ENCODE measurements at places on chromosomes 2 and 18.

DNA sequence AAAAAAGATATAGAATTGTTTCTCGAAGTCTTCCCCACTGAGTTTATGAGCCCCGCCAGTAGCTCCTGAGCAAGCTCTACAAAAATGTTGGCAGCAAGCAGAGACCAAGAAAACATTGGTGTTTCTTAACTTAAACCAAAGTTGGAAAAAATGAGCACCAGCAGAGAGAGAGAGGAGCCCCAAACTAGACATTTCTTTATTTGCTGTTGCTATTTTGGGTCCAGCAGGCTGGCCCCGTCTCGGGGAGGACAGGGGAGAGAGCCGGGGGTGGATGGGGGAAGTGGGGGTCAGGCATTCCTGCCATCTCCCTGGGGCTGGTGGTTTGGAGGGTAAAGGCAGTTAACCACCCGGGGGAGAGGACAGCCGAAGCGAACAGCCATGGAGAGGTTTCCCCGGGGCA, 113.0 kb downstream of the DYSF start:
- peak; percentile 68 for DNase-seq

GRCh38 chr2:228048838-228049490, 132.5 kb downstream of the SPHKAP start:
- peak; percentile 8 for DNase-seq

GRCh38 chr18:2188258-2188657, 383.0 kb downstream of the METTL4 start:
- DNase-seq: no peak

- DNase-seq: no peak
Measured at GRCh38 chr2:19874726-19875125, 27.1 kb downstream of the TTC32 start.

GRCh38 chr18:46148810-46149209, 44.6 kb downstream of the HAUS1 start:
- peak; percentile 11 for DNase-seq

- no peak for DNase-seq
Measured at GRCh38 chr2:227430639-227431038, 41.3 kb upstream of the AGFG1 start.

- DNase-seq: peak; percentile 79
Measured at GRCh38 chr18:11324956-11325882, 175.8 kb upstream of the PIEZO2 start.

GRCh38 chr2:6554466-6554865, 311.2 kb downstream of the CMPK2 start:
- no peak for DNase-seq

- no peak for DNase-seq
Measured at GRCh38 chr2:151855111-151855510, 26.9 kb upstream of the ARL5A start.

All from AG09309 (cell line).